CD4-positive, alpha-beta T cell treated with Interleukin-12 subunit alpha and Interleukin-12 subunit beta, for 1 hour (primary cell): ENCODE measurements at places on chromosomes 5 and 9.
A peak's percentile ranks its signal among the peaks of the same experiment; 100 is the strongest.

- DNase-seq, result no peak
Observed at GRCh38 chr5:79853676-79854418, 137.2 kb downstream of the MTX3 start.

GRCh38 chr5:157890836-157891597, 32.1 kb upstream of the CLINT1 start:
- DNase-seq, result peak; percentile 26

DNA sequence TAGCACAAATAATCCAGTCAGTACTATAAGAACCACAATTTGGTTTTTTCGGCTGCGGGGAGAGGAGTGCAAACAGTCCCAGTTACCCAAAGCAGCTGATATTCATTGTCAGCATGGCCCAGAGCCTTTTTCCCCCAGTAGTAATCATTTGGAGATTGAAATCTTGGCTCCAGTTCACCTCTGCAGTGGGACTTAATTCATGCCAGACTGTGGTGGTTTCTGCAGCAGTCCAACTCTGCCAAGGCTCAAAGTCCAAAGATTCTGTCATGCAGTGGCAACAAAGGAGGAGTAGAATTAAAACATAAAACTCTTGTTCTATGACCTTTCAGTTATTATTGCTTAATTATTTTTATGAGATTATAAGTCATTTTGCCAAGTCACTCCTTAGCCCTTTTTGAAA, 25.0 kb upstream of the TRIM36 start:
- DNase-seq, result no peak

- DNase-seq, result peak; percentile 53
Observed at GRCh38 chr5:36875051-36875789, 1.3 kb upstream of the NIPBL start.

DNA sequence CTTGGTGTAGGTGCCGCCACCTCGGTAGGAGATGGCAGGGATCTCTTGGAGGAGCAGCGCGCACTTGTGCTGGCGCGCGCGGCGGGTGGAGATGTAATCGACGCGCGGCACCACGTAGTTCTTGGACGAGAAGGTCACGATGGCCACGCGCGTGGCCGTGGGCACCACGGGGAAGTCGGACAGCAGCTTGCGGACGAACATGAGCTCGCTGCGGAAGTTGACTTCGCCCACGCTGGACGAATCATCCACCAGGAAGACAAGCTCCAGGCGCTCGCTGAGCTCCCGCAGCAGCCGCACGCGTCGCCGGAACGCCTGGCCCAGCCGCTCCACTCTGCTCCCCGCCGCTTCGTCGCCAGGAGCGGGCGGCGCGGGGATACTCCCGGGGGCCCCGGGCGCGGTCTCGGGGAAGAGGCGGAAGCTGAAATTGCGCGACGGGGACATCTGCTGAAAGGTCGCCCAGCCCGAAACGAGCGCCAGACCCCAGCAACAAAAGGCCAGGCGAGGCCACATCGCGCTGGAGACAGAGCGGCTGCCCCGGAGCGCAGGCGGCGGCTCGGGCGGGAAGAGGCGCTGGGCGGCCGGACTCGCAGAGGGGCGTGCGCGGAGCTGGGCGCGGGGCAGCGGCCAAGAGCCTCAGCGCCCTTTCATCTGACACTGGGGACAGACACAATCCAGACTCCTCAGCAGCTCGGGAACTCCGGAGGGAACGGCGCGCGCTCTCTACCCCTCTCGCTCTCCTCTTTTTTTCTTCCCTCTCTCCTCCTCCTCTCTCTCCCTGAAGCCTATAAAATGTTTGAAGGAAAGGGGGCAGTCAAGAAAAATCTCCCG, at the start of gene SVEP1:
Gene SVEP1 (minus strand): TSS at position 708 of the 828 bp plus-strand sequence. CDS start 198 bp downstream, at position 510.
- no peak for DNase-seq

DNA sequence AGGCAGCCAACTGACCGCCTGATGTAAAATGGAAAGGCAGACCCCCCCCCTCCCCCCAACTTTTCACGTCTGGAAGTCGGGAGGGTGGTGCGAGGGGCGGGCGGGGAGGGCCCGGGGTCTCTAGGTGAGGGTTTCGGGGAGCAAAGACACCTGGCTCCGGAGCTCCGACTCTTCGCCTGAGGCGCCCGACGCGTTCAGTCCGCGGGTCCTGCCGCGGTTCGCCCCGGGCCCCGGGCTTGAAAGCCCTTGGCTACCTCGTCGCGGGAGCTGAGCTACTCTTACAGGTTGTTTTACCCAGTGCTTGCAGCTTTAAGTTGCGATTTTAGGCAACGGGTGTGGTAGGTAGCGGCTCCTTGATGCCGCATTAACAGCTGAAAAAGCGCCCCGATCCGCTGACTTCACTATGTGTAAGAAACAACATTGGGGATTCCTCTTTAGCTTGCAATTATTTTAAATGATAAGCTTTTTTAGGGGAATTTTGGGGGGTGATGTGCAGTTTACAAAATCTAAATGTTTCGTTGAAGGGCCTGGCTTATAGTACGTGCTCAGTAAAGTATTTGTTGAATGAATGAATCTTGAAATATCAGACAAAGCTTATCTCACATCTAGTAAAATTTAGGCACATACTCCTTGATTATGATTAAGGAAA, 722 bp downstream of the CDC42SE2 start:
- DNase-seq, result peak; percentile 61

GRCh38 chr9:113614843-113615648, 151.5 kb downstream of the RGS3 start:
- no peak for DNase-seq

DNA sequence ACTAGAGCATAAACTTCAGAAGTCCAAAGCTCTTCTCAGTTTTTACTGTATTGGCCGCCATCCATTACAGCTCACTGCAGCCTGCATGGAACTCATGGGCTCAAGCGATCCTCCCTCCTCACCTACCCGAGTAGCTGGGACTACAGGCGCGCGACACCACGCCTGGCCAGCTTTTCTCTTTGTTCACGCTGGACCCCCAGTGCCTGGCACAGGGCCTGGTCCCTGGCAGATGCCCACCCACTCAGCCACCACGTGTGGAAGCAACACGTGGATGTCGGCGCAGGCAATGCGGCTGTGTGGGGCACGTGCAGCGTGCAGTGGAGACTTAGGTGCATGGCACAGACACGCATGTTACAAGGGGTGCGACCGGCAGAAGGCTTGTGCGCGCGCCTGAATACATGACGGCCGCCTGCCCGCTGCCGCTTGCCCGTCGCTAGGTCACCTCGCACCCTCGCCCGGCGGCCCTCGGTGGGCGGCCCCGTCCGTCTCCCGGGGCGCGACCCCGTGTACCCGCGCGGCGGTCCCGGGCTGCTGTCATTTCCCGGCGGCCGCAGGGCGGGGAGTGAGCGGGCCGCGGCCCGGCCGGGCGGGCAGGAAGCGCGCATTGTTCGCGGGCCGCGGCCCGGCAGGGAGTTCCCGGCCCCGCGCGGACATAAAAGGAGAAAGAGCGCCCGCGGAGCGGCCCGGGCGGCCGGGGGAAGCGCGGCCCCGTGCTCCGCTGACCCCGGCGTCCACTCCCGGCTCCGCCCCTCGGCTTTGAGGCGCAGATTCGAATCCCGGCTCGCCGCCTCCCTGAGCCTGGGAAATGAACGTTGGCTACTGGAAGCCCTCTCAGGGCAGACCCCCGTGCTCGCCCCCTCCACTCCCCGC, 24.1 kb upstream of the PTGS1 start:
- no peak for DNase-seq

DNA sequence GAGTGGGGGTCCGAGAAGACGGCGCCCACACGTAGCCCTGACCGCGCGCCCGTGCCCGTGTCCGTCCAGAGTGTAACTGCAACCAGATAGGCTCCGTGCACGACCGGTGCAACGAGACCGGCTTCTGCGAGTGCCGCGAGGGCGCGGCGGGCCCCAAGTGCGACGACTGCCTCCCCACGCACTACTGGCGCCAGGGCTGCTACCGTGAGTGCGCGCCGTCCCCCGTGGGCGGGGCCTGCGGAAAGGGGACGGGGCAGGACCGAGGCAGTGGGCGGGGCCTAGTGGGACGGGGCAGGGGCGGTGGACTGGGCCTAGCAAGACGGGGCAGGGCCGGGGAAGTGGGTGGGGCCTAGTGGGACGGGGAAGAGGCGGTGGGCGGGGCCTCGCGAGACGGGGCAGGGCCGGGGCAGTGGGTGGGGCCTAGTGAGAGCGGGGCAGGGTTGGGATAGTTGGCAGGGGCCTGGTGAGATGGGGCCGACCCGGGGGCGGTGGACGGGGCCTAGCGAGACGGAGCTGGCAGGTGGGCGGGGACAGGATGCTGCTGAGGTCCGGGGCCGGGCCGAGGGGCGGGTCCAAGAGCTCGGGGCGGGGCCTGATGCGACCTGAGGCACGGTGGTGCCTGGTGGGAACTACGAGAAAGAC, 79.1 kb downstream of the NTNG2 start:
- DNase-seq, result peak; percentile 99

DNA sequence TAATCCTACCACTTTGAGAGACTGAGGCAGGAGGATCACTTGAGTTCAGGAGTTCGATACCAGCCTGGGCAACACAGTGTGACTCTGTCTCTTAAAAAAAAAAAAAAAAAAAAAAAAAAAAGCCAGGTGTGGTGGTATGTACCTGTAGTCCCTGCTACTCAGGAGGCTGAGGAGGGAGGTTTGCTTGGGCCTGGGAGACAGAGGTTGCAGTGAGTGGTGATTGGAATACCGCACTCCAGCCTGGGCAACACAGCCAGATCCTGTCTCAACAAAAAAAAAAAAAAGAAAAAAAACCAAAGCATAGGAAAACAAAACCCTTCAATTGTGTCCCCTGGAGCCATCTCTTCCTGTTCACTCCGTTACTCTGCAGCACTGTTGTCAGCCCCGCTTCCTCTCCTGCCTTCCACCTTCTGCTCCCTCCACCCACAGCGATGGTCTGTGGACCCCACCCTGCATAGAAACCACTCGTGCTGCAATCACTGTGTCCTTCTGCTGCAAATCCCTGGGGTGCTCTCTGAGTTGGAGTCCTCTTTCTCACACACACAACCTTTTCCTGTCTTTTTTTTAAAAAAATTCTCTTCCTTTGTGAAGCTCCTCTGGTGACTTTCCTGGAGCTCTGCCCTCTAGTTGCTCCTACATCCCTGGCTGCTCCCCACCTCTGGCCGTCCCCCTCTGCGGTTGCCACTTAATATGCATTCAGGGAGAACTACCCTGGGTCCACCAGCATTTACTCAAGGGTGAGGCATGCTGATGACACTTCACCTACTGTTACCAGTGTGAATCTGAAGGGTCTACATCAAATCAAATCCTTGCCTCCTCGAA, 22.2 kb downstream of the CCT5 start:
- no peak for DNase-seq

DNA sequence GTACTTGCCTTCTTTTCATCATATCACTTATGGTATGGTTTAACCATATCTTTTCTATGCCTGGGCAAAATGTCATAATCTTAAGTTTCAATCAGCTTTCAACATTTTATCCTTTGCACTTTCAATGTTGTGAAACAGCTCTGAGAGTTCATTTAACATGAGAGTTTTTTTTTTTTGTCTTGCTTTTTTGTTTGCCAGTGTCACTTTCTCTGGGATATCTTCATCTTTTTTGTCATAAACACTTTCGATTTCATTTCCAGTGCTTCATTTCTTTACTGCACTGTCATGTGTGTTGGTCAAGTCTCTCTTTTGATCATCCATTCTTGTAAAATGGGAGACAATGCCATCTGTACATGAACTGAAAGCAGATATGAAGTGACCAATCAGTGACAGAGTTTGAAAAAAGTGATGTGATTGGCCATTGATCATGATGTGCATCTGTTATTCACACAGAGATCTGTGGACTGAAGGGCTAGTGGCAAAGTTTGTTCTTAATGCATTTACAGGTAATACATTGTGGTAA, 7.5 kb upstream of the POU5F2 start:
- no peak for DNase-seq

GRCh38 chr5:124453221-124454051, 293.0 kb downstream of the ZNF608 start:
- DNase-seq, result no peak

GRCh38 chr9:129204840-129205239, 26.8 kb upstream of the IER5L start:
- DNase-seq, result no peak

GRCh38 chr5:139404484-139404840, 573 bp upstream of the SPATA24 start:
- DNase-seq, result no peak

DNA sequence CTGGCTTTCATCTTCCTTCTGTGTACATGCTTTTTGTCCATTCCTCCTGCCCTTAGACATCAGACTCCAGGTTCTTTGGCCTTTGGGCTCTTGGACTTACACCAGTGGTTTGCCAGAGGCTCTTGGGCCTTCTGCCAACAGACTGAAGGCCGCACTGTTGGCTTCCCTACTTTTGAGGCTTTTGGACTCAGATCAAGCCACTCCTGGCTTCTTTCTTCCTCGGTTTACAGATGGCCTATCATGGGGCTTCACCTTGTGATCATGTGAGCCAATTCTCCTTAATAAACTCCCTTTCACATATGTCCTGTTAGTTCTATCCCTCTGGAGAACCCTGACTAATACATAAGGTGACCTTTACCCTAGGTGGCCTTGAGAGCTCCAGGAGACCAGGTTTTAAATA, 189.1 kb upstream of the CCNG1 start:
- no peak for DNase-seq

DNA sequence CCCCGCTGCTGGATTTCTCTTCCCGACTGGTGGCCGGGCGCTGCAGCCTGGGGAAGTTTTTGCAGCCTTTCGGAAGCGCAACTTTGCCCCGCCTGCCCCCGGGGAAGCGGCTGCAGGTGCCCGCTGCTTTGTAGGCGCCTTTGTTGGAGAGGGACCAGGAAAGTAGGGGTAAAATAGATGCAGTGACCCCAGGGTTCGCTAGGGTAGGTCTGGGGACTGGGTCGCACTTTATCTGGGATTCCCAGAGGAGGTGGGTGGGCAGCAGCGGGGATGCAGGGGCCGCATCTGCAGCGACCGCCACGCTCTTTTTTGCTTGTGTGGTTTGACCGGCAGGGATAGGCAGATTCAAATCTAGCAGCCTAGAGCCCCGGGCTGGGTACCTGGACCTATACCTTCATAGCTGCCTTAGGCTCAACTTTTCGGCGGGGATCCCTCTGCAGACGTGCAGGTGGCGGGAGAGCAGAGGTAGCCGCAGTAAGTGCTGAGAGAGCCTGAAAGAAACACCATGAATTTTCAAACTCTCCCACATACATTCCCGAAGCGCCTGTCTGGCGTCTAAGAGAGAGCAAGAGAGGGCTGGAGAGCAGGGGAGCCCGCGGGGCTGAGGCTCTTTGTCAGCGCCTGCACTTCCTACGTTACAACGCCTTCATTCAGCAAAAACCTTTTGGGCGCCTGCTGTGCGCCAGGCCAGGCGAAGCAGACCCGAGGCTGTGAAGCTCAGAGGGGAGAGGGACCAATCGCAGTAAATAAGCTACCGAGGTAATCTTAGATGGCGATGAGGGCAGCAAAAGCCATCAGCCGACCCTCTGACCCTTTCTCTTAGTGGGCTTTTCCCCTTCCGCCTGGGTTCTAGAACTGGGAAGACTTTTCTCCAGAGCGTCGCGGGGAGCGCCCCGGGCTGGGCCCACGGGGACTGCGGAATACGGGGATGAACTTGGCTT, 642 bp downstream of the SV2C start:
- no peak for DNase-seq

- no peak for DNase-seq
Observed at GRCh38 chr9:117000196-117000723, 313.2 kb downstream of the TRIM32 start.

DNA sequence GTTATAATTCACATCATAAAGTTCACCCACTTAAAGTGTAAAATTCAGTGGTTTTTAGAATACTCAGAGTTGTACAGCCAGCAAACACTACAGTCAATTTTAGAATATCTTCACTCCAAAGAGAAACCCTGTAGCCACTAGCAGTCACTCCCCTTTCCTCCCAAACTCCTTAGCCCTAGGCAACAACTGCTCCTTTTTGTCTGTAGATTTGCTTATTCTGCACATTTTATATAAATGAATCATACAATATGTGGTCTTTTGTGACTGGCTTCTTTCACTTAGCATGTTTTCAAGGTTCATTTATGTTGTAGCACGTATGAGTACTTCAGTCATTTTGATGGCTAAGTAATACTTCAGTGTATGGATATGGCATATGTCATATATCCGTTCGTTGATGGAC, 38.7 kb downstream of the TGFBR1 start:
- no peak for DNase-seq
